HCT116 (cell line): ENCODE measurements at places on chromosomes 6 and 20.

DNA sequence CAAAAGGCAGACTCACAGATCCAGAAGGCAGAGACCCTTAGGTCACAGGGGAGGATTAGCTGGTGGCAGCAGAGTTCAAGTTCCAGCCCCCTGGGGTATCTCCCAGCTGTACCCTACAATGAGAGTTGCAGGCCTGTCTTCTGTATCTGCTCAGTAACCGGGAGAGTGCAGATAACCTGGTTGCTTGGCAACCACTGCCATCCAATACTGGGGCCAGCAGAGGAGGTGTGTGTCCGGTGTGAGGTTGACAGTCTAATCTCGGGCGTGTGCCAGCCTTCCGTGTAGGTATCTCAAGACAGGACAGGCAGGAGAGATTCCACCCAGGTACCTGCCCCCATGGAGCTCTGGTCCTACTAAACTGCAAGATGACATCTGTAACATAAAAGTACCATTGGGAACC lies 56.6 kb upstream of the TBC1D7 start:
- no peaks in the 10 kb centered on the region for H3K27me3 ChIP-seq
- DNase-seq, result no peak
- no peaks in the 10 kb centered on the region for H3K36me3 ChIP-seq
- no peaks in the 10 kb centered on the region for H3K4me1 ChIP-seq
- no peak overlapping the region for H3K4me3 ChIP-seq
- no peak overlapping the region for H3K27ac ChIP-seq

- peak overlapping the region; percentile 24 for H3K4me3 ChIP-seq
- no peaks in the 10 kb centered on the region for H3K27me3 ChIP-seq
- H3K4me1 ChIP-seq, result peaks cover 15% of the 10 kb centered on the region
- DNase-seq, result peak; percentile 42
- peak overlapping the region; percentile 62; the same call in 1 of the 2 replicates for H3K27ac ChIP-seq
- H3K36me3 ChIP-seq, result peaks cover 14% of the 10 kb centered on the region
Observed at GRCh38 chr6:4125933-4126864, 9.2 kb downstream of the ECI2 start.

DNA sequence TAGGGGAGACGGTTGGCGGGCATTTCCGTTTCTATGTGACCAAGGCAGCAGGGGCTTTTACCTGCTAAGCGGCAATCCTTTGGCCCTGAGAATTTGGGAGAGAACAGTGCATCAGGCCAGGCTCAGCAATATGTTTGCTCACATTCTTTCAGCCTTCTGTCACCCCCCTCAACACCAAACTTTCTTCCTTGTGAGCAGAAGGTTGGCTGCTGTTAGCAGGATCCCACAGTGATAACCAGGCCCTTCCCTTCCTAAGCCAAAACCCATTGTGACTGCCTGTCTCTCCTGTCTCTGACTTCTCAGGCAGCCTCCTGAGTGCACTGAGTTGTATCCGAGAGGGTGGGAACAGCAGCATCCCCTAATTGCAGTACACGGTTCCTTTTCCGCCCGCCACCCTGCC lies 43.7 kb downstream of the STK35 start:
- H3K27me3 ChIP-seq, result no peaks in the 10 kb centered on the region
- H3K4me3 ChIP-seq, result no peak overlapping the region
- no peaks in the 10 kb centered on the region for H3K36me3 ChIP-seq
- DNase-seq, result no peak

DNA sequence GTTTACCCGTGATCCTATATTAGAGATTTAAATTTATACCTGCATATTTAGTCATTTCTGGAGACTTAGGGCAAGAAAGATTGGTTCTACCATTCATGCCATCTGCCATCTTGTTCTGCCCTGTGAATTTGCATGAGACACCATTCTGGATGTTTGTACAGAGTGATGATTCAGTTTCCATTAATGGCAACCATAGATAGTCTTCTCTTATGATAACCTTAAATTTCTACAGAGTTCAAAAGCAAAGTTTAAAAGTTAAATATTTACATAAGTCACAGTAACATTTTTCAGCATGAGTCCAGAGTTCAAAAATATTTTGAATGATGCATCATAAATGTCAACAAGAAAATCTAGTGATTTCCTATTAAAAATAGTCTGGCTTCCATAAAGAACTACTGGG lies 23.2 kb downstream of the PLCB1 start:
- no peak overlapping the region for H3K4me3 ChIP-seq
- no peak overlapping the region for H3K27ac ChIP-seq
- no peak for DNase-seq
- H3K4me1 ChIP-seq, result peaks cover 19% of the 10 kb centered on the region
- no peaks in the 10 kb centered on the region for H3K36me3 ChIP-seq
- no peaks in the 10 kb centered on the region for H3K27me3 ChIP-seq
